ENCODE measurements at places on chromosomes 1 and 21.

- DNase-seq: no peak
Observed at GRCh38 chr1:180117764-180118116, 36.9 kb upstream of the QSOX1 start.

GRCh38 chr21:29064850-29065481, 8.5 kb downstream of the CCT8 start:
- DNase-seq: no peak

DNA sequence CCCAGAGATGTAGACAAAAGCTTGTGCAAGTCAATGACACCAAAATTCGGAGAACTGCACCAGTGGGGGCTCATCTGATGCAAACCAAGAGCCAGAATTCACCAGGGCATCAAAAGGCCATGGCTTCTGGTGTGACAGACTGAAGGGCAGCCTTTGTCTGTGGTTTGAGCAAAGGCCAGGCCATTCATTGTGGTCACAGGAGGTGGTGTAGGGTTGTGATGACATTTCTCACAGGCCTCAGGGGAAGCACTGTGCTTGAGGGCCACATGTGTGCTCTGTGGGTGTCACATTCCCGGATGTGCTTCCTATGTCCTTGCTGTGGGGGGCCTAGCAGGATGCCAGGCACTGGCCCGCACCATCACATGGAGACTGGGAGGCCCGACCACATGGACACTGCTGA, 22.5 kb upstream of the KCNE1 start:
- DNase-seq: no peak

DNA sequence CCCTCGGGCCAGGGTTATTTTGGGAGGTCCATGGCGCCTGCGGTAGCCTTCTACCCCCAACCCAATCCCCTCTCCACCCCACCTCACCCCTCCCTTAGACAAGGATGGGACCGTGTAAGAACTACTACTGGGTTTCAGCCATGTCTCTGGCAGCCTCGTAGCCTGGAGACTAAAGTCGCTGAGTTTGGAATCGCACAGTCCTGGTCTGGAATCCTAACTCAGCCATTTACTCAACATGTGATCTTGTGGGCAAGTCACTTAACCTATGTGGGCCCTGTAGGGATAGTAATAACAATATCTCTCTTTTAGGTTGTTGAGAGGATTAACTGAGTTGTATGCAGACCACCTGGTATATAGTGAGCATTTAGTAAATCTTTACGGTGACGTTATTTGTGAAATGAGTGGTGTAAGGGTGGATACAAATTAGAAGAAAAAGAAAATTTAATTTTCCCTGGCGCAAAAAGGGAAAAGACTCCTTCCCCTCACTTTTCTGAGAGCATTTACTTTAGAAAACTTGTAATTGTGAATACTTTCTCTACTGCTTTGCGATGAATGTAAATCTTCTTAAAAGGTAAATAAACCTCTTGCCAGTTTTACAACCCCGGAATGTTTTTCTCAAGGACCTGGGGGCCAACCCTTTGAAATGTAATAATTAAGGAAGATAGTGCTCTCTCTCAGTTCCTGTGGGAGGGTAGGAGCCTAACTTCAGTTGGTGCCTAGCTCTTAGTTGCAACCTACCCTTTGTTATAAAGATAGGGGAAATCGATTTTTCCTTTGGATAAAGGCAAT, 615 bp upstream of the MRPS15 start:
- no peak for DNase-seq

- DNase-seq: no peak
Observed at GRCh38 chr1:82927753-82928152, 1071.2 kb downstream of the TTLL7 start.

- DNase-seq: no peak
Observed at GRCh38 chr1:156276532-156276931, 6.1 kb downstream of the SMG5 start.

DNA sequence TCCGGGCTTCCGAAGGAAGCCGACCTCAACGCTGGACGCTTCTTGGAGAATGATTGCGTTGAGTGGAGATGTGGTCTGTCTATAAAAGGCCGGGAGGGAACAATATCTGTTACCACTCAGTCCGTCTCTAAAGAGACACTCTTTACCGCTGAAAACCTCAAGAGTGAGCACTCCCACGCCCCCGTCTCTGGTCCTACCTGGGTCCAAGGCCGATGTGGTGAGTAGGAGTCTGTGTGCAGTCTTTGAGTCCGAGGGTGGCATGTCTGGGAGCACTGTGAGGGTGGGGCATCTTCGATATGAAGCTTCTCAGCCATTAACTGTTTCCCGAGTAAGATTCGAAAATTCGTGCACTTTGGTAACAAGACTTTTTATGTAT, 576 bp downstream of the ZFP69 start:
- no peak for DNase-seq

GRCh38 chr1:27332536-27333281, 9.1 kb upstream of the SYTL1 start:
- no peak for DNase-seq

- no peak for DNase-seq
Observed at GRCh38 chr1:33392639-33393038, 38.3 kb downstream of the PHC2 start.

GRCh38 chr1:184801503-184801902, 46.8 kb upstream of the EDEM3 start:
- DNase-seq: no peak

DNA sequence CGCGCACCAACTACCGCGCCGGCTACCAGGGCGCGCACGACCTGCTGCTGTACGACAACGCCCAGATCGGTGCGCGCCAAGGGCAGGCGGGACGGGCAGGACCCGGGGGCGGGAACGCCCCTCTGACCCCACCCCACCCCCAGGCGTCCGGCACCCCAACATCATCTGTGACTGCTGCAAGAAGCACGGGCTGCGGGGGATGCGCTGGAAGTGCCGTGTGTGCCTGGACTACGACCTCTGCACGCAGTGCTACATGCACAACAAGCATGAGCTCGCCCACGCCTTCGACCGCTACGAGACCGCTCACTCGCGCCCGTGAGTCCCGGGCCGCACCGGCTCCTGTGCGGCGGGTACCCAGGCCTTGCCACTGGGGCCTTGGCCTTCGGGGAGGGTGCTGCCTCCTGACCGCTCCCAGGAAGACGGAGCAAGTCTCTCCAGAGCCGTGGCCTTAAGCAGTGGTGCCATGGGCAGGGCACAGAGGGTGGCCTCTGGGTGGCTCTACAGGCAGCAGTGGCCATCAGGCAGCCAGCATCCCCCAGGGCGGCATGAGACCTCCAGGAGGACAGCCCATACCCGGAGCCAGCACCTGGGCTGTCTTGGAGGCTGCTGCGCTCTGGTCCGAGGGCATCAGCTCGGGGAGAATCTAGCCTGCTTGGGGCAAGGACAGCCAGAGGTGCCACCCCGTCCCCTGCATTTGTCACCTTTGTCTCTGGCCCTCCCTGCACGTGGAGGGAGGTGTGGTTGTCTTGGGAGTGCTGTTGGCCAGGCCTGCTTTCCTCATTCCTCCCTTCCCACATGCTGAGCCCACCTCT, 8.1 kb upstream of the MMP23B start:
- no peak for DNase-seq

DNA sequence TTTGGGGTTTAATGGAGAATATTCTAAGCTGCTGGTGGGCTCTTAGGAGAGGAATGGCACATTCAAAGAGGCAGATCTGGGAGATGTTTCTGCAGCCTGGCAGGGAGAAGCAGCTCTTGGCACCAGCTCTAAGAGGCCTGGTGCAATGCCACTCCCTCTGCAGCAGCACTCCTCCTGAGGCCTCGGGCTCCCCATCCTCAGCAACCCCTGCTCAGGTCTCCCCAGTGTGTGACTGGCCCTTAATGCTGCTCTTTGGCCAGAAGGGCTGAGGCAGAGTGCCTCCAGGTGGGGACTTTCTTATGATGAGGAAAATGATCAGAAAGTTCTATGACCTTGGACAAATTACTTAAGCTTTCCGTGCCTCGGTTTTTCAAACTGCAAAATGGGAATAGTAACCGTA, 55.5 kb downstream of the MAB21L3 start:
- no peak for DNase-seq

DNA sequence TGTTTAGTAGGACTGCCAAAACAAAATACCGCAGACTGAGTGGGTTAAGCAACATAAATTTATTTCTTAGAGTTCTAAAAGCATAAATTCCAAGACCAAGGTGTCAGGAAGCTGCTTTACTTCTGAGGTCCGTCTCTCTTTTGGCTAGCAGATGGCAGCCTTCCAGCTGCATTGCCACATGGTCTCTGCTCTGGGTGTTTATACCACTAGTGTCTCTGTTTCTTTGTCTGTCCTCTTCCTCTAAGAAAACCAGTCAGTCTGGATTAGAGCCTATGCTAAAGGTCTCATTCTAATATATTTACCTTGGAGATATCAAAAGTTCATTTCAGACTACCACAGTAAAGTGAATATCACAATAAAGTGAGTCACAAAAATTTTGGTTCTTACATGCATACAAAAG, 519.8 kb downstream of the COL11A1 start:
- no peak for DNase-seq

DNA sequence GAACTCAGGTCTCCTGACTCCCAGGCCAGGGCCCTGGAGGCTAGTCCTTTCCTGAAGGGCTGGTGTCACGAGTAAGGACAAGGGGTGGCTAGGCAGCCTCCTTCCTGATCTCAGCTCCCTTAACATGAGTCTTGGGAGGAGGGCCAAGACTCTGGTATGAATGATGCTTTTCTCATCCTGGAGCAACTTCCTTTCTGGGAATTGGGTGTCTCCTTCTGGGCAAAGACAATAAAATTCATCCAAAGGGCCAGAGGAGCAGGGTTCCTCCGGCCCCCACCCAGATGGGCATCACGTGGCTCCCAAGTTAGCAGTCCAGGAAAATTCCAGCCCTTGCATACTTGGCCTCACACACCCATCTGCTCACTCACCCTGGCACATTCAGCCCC, at the start of gene FAM167B:
FAM167B (plus strand) TSS at position 335 of the 386 bp plus-strand sequence. CDS start 200 bp downstream, outside the sequence.
- DNase-seq: no peak

GRCh38 chr1:108645564-108646184, 15.2 kb downstream of the HENMT1 start:
- no peak for DNase-seq

- DNase-seq: no peak
Observed at GRCh38 chr1:114467491-114467890, 43.5 kb downstream of the TRIM33 start.

DNA sequence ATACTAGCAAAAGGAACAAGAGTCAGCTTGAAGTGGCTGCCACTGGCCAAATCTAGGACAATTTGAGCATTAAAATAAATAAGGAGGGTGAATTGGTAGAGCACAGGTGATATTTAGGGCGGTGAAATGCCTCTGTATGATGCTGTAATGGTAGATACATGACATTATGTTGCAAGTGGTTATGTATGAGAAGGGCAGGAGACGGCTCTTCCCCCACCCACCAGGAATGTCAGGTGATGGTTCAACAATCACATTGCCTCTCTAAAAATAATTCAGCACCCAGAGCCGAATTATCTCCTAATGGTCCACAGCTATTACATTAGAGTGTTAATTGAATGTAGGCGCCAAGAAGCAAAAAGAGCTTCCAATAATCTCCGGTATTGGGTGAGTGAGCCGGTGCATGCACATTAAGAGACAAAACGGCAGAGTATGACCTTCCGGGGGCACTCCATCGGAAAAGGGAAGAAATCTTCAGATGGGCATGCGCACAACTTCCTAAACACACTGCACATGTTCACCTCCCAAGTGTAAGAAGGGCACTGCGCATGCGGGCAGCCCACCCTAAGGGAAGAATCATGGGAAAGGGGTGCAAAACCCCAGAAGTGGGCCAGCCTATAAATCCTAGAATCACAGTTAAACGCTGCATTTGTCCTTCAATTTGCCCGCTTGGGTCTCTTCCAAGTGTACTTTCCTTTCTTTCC, 6.8 kb upstream of the IFNAR1 start:
- DNase-seq: no peak

DNA sequence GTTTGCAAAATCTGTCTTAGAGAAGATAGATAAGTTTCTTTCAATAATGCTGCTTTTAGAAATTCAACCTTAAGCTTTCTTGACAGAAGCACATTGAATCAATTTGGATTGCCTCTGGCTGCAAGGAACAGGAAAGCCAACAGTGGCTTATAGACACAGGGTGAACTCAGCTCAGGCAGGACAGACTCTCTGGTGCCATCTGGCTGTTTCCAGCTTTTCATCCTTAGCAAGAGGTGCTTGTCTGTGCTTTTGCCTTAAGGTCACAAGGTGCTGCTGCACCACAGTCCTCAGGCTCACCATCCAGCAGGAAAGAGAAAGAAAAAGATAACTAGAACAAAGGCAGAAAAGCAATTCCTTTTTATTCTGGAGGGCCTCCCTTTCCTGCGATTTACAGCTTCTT, 93.7 kb upstream of the ETS2 start:
- DNase-seq: no peak

DNA sequence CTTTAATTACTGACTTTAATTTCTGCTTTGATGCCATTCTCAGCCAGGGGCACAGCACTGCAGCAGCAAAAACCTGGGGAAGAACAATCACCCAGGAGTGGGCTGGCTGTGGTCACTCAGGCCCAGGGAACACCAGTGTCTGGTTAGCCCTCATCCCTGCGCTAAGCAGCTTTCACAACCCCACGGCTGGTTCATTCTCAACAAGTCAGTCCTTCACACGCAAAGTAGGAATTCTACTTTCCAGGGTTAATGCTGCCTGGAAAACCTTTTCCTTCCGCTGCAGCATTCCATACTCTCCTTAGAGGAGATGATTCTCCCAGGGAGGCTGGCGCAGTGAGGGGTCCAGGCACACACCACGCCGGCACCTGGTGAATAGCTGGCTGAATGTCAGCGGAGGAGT, 24.3 kb upstream of the KCNE1 start:
- no peak for DNase-seq

DNA sequence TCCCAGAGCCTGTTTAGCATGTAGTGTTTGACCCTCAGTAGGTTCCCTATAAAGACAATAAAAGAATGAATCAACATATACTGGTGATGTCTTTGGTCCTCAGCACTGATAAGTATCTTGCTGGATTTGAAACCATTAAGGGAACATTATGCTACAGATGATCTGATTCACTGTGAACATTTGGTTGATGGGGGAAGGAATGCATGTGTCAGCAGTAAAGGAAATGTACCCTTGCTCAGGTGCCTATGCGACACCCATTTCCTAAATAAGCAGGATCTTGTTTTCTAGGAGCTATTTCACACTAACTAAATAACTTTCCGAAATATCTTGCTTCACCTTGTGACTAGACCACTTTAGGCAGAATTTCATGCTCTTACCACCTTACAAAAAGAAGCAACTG, 13.0 kb downstream of the TEX38 start:
- DNase-seq: no peak

- no peak for DNase-seq
Observed at GRCh38 chr1:41777695-41778094, 141.0 kb downstream of the HIVEP3 start.

DNA sequence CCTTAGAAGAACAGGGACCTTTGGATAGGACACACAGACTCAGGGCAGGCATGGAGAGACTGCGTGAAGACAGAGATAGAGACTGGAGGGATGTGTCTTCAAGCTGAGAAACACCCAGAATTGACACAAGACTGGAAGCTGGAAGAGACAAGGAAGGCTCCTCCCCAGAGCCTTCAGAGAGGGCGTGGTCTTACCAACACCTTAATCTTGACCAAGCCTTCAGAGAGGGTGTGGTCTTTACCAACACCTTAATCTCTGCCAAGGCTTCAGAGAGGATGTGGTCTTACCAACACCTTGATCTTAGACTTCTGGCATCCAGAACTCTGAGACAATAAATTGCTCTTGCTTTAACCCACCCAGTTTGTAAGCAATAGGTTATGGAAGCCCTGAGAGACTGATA, 481.4 kb upstream of the VAMP3 start:
- no peak for DNase-seq
